ENCODE measurements at places on chromosomes 2 and 18.

GRCh38 chr18:58204776-58205442 lies 160.9 kb downstream of the NEDD4L start:
- DNase-seq = no peak

DNA sequence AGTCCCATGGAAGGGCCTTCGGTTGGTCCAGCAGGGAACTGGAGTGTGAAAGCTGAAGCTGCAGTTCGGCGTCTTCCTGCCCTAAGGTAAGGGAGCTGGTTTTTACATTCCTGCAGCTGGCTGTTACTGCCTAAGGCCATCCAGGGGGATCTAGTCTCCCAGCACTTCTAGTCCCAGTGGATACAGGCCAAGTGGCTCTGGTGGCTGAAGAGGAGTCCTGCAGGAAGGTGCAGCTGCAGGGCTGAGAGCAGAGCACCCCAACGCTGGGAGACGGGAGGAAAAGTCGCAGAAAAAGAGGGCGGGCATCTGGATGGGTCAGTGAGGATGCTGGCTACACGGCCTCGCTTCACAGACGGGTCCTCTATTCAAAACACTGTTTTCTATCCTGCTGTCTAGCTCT lies 225.0 kb upstream of the HS6ST1 start:
- no peak for DNase-seq

DNA sequence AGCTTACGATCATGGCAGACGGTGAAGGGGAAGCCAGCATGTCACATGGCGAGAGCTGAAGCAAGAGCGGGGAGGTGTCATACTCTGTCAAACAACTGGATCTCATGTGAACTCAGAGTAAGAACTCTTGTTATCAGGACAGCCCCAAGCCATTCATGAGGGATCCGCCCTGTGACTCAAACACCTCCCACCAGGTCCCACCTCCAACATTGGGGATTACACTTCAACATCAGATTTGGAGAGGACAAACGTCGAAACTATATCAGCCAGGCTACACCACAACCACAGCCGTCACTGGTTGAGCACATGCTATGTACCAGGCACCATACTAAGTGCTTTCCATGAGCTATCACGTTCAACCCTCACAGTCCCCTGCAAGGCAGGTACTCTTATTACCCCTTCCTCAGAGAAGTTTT lies 293.8 kb downstream of the PRKCE start:
- no peak for DNase-seq

GRCh38 chr18:10190564-10190963 lies 263.9 kb upstream of the APCDD1 start:
- DNase-seq = no peak

DNA sequence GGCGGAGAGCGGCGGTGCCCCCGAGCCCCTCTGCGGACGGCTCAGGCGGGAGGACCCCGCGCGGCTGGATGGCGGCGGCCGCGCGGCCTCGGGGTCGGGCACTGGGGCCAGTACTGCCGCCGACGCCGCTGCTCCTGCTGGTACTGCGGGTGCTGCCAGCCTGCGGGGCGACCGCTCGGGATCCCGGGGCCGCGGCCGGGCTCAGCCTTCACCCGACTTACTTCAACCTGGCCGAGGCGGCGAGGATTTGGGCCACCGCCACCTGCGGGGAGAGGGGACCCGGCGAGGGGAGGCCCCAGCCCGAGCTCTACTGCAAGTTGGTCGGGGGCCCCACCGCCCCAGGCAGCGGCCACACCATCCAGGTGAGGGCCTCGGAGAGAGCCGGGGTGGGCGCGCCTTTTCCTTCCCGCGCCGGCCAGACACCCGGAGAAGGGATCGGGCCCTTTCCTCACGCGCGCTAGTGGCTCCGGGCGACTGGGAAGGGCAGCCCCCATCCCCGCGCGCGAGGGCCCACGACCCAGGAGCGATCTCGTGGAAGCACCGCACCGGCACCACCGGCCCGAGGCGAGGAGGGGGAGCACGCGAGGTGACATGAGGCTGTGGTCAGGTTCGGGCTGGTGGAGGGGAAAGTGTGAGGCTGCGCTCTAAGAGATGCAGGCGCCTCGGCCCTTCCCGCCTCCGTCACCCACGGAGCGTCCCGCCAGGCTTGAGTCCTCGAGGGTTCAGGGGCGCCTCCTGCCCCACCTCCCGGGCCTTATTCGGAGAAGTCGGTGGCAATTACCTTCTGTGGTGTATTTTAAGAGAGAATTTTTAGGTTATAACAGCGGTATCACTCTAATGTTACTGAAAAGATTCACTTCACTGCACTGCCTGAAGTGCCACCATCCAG lies 607 bp downstream of the LAMA3 start:
- peak; percentile 57 for DNase-seq

GRCh38 chr2:11949732-11950523 lies 203.5 kb downstream of the LPIN1 start:
- DNase-seq = no peak

- DNase-seq = no peak
Measured at GRCh38 chr2:161104054-161104553, 56.1 kb upstream of the TANK start.

GRCh38 chr2:28439127-28439526 lies 46.5 kb downstream of the FOSL2 start:
- DNase-seq = no peak

GRCh38 chr2:151543876-151544275 lies 134.2 kb downstream of the RIF1 start:
- no peak for DNase-seq

DNA sequence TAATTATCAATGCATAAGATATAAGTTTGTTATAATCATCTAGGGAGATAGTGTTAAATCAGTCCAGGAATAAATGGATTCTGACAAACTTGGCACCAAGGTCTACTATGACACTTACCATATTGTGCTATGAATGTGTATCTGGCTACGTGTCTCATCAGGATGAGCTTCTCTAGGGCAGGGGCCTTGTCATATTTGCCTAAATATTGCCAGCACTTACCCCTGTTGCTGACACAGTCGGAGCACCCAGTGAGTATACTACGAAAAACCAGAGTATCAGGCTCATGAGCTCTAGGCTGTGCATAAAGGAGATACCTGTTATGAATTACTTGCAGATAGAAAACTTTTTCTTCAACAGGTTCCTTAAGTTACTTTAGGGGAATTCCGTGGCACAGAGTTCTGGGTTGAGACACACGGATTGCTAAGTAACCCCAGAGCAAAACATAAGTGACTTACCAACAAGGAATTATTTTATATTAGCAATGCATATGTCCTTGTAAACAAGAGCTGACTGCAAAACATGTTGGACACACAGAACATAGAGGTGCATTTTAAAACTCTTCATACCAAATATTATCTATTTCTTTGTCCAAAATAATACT lies 7.7 kb upstream of the TTC39C start:
- no peak for DNase-seq

GRCh38 chr2:41920812-41921211 lies 127.0 kb upstream of the PKDCC start:
- no peak for DNase-seq

GRCh38 chr2:240328526-240328925 lies 106.9 kb upstream of the GPC1 start:
- no peak for DNase-seq

GRCh38 chr18:39340418-39340817 lies 1774.8 kb upstream of the CELF4 start:
- no peak for DNase-seq

GRCh38 chr2:26316041-26316440 lies 29.9 kb upstream of the SELENOI start:
- no peak for DNase-seq

GRCh38 chr2:55144922-55145820 lies 86.9 kb downstream of the CLHC1 start:
- no peak for DNase-seq

- no peak for DNase-seq
Measured at GRCh38 chr2:2806711-2807110, 475.6 kb upstream of the MYT1L start.

DNA sequence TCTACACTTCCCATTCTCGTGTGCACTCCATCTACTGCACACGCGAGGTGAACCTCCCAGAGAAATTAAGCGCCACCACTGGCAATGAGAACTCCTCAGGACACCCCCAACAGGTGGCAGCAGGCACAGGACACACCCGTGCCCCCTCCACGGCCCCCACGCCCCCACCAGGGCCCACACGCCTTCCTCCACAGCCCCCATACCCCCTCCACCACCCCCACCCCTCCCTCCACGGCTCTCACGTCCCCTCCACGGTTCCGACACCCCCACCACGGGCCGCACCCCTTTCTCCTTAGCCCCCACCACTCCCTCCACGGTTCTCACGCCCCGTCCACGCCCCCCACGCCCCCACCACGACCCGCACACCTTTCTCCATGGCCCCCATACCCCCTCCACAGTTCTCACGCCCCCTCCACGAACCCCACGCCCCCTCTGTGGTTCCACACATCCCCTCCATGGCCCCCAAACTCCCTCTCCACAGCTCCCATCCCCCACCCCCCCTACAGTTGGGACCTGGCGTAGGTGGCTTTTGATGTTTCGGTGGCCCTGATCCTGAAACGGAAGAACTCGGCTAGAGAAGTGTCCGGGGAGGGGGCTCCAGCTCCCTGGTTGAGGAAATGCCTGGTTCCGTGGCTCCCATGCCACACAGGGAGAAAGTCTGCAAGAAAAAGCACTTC lies 110.8 kb downstream of the ZNF516 start:
- DNase-seq = peak; percentile 34

DNA sequence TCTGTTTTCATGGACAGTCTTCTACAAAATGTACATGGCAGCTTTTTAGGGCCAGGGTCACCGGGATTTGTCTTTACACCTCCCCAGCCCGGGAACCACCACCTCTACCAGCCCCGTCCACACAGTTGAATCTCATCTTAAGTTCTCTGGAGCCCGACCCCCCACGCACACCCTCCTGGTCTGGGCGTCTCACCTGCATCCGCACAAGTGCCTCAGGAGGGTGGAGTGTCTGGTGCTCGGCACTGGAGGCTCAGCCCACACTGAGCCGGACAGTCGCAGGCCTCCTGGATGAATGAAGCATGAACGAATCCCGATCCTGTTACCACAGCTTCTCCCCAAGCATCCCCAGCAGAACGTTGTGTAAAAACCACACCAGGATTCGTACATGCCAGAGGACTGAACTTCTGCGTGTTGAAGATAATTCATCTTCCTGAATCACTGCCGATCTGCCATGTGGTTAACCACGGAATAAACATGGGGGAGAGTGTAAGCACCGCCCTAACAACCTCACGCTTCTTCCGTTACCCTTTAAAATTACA lies 162.0 kb downstream of the RTP5 start:
- DNase-seq = peak; percentile 24

DNA sequence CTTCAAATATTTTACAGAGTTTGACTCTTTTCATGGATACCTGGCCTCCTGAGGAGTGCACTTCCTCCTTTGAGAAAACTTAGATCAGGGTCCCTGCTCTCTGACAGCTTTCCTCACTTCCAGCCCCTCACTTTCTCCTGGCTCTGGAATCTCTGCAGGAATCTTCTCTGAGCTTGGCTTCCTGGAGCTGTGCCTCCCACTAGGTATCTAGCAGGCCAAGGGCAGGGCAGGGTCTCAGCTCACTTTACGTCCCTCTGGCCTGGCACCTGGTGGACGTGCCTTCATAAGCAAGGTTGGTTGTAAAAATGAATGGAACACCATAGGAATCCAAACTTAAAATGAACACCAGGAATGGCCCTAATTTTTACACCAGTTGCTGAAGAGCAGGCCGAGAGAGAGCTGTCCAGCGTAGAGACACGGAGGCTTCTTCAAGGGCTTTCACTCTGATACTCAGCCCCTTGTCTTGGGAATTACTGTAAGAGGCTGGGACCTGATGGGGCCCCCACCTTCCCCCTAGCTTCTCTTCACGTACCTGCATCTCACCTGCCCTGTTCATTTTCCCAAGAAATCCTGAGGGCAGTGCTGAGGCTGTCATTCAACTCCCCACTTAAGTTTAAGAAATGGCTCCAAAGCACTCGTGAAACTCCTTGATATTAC lies 426.9 kb upstream of the ID2 start:
- DNase-seq = no peak

DNA sequence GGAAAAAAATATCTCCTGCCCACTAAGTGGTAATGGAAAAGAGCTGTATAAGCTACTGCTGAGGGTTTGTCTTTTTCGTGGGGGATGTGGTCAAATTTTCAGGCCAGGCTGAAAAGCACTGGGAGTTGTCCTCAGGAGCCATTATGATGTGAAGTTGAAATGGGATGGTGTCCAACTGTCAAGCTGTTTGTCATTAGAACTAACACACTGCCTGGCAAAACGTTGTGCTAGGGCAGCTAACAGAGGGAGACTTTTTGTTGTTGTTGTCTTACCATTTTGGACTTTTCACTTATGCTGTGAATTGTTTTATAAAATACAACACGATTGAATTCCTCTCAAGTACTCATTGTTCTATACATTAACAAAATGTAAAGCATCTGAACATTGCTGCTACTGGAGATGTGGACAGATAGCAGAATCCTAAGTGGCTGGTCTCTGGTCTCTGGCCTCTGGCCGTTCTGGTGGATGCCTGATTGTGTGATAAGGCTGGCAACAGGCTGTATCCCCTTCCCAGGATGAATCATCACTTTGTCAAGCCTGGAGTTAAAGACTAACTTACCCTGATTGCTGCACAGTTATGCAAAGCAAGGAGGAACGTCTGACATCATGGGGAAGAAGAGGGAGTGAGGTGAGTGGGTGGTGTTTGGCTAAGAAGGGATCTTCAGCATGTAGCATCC lies 2.3 kb downstream of the MYO1B start:
- DNase-seq = peak; percentile 66

DNA sequence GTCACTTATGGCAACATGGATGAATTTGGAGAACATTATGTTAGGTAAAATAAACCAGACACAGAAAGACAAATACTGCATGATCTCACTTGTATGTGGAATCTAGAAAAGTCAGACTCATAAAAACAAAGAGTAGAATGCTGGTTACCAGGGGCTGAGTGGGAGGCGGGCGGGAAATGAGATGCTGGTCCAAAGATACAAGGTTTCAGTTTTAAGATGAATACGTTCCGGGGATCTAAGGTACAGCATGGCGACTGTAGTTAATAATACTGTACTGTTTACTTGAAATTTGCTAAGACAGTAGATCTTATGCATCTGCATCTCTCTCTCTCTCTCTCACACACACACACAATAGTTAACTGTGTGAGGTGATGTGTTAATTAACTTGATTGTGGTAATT lies 14.2 kb downstream of the FAM110C start:
- DNase-seq = no peak

DNA sequence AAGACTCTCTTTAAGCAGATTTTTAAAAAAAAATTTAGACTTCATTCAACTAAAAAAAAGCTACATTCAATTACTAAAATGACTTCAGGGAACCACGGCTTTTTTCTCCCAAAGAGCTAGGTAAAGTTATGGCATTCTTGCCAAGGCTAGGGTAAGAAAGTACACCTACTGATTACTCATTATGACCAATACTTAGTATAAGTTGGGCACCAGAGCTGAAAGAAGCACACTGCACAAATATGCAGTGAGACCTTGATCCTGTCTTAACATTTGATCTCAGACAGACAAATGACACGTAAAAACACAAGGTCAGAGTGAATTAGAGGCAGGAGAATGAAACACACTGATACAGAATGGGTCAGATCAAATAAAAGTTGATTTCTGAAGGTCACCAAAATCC lies 88.7 kb downstream of the THADA start:
- no peak for DNase-seq

GRCh38 chr2:26555246-26556133 lies 77.6 kb upstream of the OTOF start:
- peak; percentile 17 for DNase-seq

Data from RWPE2 (cell line).